Mesothelial cell of epicardium (in vitro differentiated cells): ENCODE measurements at places on chromosomes 4 and X. TPM values are rescaled to one million over a fixed set of nuclear protein-coding genes. Genes with fewer than 3 reads are reported as not detected.

DNA sequence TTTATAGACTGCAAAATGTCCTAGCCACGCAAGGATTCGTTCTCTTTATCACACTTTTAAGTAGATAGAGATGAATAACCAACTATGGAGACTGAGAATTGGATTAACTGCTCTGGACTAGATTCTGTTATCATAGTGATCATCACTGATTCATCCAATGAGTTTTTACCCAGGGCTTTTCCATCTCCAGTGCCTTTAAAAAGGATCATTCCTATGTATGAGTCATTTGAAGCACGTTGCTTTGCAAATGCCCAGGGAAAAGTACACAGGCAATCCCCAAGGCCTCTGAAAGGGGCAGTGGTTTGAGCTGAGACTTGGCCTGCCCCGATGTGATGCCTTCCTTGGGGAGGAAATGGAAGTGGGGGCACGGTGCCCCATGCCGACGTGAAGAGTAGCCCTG, 122.7 kb upstream of the PSAPL1 start:
- DNase-seq: no peak

DNA sequence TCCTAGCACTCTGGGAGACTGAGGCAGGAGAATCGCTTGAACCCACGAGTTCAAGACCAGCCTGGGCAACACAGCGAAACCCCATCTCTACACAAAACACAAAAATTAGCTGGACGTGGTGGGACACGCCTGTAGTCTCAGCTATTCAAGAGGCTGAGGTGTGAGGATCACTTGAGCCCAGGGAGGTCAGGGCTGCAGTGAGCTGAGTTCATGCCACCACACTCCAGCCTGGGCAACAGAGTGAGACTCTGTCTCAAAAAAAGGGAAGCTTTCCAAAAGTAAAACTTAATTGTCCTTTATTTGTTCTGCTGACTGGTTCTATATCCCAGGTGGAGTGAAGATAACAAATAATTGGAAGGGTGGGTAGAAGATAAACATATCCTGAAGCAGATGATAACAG, 45.6 kb downstream of the ABCG2 start:
- no peak for DNase-seq

- no peak for DNase-seq
These were observed 207.4 kb upstream of the JADE1 start for GRCh38 chr4:128601991-128602695.

DNA sequence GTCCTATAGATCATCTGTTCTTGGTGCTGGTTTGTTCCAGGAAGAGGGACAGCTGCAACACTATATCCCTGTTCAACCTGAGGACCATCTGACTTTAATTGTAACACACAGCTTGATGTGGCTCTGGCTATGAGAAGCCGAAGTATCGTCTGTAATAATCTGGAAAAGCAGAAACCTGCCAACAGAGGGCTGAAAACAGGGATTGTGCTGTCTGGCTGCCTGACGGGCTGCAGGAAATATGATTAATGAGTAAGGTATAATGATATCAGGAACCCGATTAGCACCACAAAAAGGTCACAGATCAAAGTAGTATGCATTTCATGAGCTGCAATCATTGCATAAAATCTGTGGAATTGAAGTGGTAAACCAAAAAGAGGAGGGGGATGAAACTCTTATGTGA, 170.4 kb upstream of the MAB21L2 start:
- DNase-seq: no peak

DNA sequence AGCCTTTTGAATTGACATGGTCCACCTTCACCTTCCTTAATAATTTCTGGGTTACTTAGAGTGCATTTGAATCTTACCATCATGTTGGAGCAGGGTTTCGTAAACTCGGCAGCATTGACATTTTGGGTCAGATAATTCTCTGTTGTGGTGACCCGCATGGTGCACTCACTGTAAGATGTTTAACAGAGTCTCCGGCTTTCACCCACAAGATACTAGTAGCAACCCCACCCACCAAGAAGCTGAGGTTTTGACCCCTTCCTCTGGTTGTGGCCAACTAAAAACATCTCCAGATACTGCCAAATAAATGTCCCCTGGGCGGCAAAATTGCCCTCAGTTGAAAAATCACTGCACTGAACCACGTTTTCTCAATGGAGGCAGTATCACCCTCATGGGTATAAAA, 62.7 kb downstream of the CHST7 start:
- no peak for DNase-seq

DNA sequence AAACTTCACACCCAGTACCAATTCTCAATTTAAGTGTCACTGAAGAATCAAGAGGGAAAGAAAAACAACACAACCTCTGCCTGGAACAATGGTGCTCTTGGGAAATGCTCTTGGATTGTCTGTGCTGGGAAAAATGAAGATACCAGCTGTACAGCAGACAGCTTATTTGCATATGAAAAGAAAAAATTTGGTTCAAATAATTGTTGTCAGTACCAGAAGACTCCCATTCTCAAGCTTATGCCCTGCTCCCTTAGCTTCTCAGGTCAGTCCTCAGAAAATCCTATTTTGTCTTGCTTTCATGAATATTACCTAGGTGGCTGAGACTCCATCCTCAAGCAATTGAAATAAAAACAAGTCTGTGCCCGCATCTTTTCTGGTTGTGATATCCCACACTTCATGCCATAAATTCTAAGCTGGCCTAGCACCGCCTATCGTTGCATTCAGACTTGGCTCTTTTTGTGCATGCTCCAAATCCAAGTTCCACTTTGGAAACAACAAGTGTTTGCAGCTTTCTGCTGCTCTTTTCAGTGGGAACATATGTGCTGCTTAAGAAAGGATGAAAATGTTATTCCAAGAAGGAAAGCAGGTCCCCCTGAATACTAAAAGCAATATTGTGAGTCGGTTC, 431.6 kb downstream of the INPP4B start:
- no peak for DNase-seq

- no peak for DNase-seq
These were observed 241.4 kb downstream of the FRMPD4 start for GRCh38 chrX:12379671-12380070.

The ADH4 gene
- total RNA-seq: not detected in 3 replicates

The SPATA18 gene
- total RNA-seq: 10.0 to 11.1 TPM (median 10.8 TPM) in 3 replicates

The SLC16A2 gene
- 14.8 to 15.2 TPM (median 15.0 TPM) in 3 replicates for total RNA-seq

The BANK1 gene
- 0.63 to 0.87 TPM (median 0.82 TPM) in 3 replicates for total RNA-seq
